Karpas-422 (cell line): ENCODE measurements at places on chromosomes 7 and 10.

GRCh38 chr10:106557053-106557452, 607.5 kb downstream of the SORCS1 start:
- no peak for DNase-seq

GRCh38 chr10:109393425-109393824, 529.9 kb downstream of the XPNPEP1 start:
- no peak for DNase-seq

DNA sequence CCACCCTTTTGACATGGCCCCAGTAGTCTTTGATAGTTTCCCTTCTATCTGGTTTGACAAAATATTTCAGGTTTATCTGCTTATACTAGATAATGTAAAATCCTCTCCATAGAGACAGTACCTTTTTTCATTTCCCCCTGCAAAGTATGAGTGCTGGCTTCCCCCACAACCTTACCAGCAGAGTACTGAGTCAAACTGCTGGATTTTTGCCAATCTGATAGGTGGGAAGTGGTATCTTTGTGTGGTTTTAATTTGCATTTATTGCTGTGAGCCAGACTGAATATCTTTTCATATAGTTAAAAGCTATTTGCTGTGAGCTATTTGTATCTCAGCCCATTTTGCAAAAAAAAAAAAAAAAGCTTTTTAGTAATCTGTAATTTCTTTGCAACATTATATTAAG, 32.1 kb upstream of the HECTD2 start:
- no peak for DNase-seq

DNA sequence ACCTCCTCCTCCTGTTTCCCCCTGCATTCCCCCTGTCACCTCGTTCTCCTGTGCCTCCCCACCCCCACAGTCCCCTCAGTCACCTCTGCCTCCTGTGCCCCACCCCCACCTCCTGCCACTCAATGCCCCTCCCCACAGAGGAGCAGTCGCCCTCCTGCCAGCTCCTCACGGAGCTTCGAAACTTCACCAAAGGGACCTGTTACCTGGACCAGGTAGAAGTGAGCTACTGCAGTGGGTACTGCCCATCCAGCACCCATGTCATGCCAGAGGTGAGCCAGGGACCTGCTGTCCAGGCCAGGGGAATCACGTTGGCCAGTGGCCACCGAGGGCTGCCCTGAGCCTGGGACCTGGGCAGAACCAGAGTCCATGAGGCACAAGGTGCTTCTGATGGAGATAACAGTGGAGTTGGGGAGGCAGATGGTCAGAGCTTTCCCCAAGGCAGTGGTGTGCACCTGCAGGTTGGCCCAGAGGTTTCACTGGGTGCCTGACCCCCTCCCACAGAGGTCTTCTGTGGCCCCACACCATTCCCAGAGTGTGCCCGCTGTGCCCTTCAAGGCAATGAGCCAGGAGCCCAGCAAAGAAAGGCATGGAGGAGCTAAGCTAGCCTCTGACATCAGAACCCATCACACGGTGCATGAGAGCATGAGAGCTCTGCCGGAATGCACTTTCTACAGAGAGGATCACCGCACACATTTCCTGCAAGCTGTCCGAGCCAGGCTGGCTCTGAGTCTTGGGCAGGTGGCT, 7.0 kb upstream of the ZNF862 start:
- no peak for DNase-seq

- DNase-seq = no peak
Observed at GRCh38 chr10:95626500-95626899, 30.0 kb downstream of the ALDH18A1 start.

DNA sequence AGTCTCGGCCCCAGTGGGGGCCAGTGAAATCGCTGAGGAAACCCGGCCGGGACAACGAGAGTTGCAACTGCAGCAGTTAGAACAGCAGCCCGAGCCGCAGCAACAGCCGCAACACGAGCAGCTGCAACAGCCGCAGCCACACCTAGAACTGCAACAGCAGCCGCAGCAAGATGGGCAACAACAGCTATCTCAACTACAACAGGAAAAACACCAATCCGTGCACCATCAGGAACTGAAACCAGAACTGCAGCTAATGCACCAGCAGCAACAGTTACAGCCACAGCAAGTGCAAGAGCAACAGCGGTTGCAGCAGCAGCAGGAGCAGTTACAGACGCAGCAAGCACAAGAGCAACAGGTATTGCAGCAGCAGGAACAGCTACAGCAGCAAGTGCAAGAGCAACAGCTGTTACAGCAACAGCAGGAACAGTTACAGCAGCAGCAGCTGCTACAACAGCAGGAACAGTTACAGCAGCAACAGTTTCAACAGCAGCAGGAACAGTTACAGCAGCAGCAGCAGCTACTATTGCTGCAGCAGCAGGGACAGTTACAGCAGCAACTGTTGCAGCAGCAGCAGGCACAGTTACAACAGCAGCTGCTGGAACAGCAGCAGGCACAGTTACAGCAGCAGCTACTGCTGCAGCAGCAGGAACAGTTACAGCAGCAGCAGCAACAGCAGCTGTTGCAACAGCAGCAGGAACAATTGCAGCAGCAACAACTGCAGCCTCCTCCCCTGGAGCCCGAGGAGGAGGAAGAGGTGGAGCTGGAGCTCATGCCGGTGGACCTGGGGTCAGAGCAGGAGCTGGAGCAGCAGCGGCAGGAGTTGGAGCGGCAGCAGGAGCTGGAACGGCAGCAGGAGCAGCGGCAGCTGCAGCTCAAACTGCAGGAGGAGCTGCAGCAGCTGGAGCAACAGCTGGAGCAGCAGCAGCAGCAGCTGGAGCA, 6.1 kb downstream of the ZNF853 start:
- DNase-seq = no peak

GRCh38 chr7:101933688-101934121, 116.3 kb downstream of the CUX1 start:
- DNase-seq = peak; percentile 80

DNA sequence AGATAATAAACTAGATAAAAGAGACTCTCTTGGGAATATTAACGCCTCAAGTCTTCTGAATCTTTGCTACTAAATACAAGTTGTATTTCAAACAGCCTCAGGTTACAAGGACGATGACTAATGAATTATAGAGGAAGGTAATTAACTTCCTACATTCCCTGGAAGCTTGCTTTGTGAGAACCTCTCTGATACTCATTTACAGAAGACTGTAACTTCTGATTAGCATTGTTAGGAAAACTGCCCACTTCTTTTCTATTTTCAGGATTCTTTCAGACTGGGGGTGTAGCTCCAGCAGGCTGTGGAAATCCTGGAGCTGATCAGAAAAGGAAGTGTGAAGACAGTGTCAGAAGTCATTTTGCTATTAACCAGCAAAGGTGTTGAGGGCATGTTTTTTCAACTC, 316.7 kb upstream of the NPSR1 start:
- DNase-seq = no peak

DNA sequence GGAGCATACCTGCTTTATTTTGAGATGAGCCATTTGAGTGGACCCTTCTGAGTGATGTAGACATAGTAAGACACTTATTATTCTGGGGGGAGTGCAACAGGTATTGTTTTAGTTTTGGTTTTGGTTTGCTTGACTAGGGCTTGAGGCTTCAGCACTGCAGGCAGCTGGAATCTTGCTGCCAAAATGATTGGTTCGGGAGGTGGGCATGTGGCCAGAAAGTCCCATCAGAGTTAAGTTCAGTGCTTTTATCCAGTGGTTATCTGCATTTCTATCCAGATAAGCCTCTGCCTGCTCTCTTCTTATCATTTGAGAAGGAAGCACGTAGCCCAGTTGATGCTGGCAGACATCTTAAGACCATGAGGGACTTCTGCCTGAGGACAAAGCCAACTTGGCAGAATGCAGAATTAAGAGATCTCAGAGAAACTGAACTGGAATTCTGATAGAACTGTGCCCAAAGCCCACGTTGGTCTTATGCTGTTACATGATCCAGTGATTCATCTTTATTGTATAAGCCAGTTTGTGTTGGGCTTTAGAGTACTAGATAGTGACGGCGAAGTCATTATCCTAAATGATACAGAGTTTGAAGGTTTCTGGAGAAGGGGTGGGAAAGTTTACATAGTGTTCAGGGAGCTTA, 9.6 kb upstream of the JAZF1 start:
- no peak for DNase-seq
